ENCODE measurements at places on chromosomes 13 and 19.
A peak's percentile ranks its signal among the peaks of the same experiment; 100 is the strongest.

DNA sequence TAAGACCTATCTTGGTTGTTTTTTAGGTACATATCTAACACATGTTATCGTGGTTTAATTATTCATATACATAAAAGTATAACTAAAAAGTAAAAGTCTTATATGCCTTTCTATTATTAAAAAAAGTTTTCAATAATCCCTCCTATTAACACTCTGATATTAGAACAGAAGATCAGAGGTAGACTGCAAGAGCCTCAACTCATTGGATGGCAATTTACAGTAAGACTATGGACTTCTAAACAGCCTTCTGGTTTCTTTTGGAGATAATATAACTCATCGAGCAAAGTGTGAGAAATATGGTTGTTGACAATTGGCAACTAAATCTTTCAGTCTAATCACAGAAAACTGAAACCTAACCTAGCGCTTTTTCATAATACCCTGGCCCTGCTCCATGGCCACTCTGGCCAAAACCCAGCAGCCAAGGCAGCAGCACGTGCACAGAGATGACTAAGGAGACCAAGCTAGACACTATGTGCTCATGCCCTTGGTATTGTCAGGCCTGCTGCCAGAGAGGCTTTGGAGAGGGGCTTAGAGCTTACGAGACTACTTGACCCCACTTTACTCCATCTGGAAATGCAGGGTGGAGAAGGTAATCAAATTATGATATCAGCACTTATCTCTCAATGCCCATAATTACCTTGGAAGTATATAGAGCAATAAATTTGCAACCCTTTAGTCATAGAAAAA, 40.6 kb upstream of the EEF1AKMT1 start:
- peak; percentile 95 for DNase-seq

- no peak for DNase-seq
These were observed 3.9 kb upstream of the PLPP2 start for GRCh38 chr19:294946-295686.

GRCh38 chr19:48961051-48961649, 4.0 kb upstream of the FTL start:
- DNase-seq: no peak

GRCh38 chr13:94784066-94784465, 71.7 kb upstream of the SOX21 start:
- DNase-seq: peak; percentile 47

DNA sequence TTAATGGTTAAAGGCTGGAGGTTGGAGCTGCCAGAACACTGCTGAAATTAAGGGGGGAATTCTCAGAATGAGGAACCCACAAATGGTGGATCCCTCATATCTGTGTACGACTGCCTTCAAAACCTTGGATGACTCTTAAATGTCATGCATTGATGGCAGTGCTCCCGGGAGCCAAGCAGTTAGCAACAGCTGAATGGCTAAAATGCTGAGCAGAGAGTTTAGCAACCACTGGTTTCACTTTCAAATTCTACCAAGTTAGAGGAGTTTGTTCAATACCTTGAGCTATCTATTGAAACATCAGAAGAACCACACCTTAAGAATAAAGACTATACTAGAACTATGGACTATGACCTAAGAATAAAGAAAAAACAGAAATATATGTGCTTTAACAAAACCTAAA, 41.4 kb downstream of the UQCRFS1 start:
- DNase-seq: no peak

GRCh38 chr13:79725841-79726240, 244.9 kb downstream of the NDFIP2 start:
- no peak for DNase-seq

GRCh38 chr19:11159598-11160439, 4.2 kb upstream of the SPC24 start:
- no peak for DNase-seq

DNA sequence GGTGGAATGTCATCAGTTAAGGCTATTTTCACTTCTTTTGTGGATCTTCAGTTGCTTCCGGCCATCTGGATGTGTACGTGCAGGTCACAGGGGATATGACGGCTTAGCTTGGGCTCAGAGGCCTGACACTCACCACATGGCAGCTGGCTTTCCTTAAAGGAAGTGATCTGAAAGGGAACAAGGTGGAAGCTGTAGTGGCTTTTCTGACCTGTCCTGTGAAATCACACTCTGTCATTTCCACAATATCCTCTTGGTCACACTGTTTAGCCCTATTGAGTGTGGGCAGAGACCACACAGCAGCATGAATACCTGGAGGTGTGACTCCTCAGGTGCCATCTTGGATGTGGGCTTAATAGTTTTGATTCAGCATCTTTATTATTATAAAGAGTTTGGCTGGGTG, 4.5 kb upstream of the BAX start:
- DNase-seq: no peak

- peak; percentile 74 for DNase-seq
These were observed 749 bp downstream of the GDF15 start for GRCh38 chr19:18386543-18387271.

DNA sequence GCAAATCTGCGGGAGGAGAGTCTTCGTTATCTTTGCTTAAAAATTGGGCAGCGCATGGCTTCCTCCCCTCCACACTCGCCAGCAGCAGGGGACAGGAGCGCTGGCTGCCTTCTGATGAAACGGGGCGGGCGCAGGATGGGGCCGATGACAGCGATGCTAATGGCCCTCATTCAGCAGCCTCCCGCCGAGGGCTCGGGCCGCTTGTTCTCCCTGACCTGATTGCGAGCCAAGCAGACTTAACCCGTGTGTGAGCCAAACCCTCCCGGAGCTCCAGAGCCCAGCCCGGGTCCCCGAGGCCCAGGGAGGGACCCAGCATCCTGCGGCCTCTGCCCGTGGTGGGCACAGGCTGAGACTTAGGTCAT, 90.3 kb downstream of the KDM4B start:
- DNase-seq: no peak

- peak; percentile 44 for DNase-seq
These were observed 78.9 kb downstream of the LNX2 start for GRCh38 chr13:27541386-27541785.

DNA sequence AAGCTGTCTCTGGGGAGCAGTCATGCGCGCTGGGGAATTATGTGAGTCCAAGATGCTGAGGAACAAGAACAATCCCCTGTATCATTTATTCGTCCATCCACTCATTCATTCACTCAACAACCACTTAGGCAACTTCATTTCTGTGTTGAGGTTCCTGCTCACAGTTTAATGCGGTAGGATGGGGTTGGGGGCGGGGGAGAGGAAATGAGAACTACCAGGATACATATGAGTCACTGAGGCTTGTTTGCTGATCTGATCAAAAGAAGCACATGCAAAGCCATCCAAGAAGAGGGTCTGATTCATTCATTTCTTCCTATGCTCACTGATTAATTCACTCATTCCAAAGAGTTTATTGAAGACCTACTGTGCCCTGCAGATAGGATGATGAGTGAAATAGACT, 20.9 kb downstream of the ZNF536 start:
- DNase-seq: peak; percentile 71

- DNase-seq: no peak
These were observed 6.8 kb downstream of the GAMT start for GRCh38 chr19:1394252-1395193.

DNA sequence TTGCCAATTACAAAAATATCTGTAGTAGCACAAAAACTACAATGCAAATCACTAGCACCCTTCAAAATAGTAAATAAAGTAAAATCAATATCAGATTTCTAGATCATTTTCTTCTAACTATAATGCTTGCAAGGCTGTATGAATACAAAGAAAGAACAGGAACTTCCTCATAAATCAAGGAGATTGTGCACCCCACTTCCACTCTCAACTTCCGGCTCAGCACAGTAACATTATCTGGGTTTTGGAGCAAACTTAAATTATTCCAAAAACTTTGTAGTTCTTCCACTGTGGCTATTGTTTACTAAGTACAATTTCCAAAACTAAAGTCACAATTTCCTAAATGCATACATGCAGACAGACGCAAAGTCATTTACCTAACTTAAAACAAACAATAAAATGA, 778.3 kb upstream of the SLC10A2 start:
- no peak for DNase-seq

DNA sequence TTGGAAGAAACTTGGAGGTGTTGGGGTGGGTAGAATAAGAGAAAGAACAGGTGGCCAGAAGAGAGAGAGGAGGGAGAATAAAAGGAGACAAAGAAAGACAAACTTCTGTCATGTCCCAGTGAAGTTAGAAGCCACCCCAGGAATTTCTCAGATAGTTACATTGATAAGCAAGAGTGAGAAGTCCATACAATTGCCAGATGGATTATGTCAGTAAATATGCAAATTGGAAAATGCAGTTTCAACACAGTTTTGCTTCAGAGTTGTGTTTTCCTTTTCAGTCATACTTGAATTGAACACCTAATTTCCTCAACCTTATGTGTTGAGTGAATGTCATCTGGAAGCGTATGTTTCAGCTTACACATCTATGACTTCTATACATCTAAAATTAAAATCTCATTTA, 139.2 kb downstream of the RXFP2 start:
- no peak for DNase-seq

DNA sequence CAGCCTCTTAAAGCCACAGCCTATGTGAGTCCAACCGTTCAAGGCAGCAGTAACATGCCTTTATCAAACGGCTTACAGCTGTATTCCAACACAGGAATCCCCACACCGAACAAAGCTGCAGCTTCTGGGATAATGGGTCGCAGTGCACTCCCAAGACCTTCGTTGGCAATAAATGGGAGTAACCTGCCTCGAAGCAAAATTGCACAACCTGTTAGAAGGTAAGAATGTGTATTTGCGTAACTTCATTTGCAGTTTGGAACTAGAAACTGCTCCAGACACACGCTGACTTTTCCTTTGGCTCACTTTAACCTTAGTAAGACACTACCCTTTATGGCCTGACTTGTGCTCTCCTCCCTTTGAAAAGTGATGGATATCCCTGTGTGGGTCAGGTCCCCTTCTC, 63.4 kb downstream of the SLAIN1 start:
- no peak for DNase-seq

- DNase-seq: no peak
These were observed 7.0 kb upstream of the NPAS1 start for GRCh38 chr19:47012617-47013016.

DNA sequence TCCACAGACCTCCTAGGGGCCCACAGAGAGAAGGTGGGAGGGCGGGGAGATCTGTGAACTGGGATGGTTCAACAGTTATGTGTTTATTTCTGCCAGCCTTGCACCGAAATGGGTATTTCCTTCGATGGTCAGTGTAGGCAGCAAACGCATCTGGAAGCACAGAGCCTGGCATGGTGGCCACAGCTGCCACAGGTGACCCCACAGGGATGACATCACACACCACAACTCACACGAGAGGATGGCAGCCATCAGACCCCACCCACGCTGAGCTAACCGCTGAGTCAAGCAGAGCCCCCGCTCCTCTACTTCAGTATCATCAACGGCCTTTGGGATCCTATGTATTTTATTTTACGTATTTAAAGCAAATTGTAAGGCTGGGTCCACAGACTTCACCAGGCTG, 37.4 kb downstream of the NAXD start:
- DNase-seq: no peak

GRCh38 chr19:20669263-20669662, 7.9 kb upstream of the ZNF626 start:
- no peak for DNase-seq

DNA sequence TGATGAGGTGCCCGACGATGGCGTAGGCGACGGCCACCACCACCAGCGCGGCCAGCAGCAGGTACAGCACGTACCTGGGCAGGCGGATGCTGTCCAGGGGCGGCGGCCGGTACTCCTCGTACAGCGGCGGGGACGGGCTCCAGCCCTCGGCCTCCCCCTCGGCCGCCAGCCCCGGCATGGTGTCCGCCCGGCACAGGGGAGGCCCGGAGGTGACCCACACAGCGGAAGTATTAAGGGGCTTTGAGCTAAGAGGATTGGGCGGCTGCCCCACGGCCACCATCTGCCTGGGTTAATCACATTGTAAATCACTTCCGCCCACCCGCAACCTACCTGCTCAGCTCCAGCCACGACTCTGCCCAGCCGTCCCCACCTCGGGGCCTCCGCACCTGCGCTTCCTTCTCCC, at the start of gene SMIM44:
TSS of gene SMIM44 (minus strand) at position 216 of the 403 bp plus-strand sequence. CDS start at position 178, 38 bp downstream.
- no peak for DNase-seq

GRCh38 chr13:90270226-90270625, 1077.3 kb upstream of the MIR17HG start:
- DNase-seq: peak; percentile 59

DNA sequence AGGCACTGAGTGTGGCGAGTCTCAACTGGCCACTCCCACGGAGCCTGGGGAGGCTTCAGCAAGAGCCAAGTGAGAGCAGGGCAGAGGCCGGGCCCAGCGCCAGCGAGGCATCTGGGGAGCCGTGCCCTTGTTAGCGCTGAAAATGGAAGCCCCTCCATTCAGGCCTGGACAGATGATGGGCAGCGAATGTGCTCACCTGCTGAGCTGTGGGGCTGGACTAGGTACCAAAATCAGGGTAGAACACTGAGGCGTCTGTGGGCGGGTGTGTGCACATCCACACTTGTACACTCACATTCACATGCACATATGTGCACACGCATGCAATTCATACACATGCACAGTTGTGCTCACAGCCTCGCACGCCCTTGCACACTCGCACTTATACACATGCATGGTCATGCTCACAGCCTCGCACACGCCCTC, 20.7 kb downstream of the NAXD start:
- no peak for DNase-seq

DNA sequence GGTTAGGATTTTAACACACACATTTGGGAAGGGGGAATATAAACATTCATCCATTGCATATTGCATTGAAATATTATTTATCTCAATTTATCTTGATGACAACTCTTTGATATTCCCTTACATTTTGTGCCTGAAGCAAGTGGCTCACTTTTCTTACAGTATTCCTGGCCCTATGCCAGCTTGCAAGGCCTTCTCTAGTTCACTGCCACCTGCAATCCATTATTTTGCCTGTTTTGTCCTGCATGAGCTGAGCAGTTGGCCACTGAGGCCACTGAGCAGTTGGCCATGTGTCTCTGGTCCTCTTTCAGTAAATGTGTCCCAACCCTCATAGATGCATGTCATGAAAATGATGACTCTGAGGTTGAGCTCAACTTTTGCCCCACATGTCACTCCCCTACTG, 49.8 kb downstream of the CBY2 start:
- DNase-seq: no peak

GRCh38 chr13:102900193-102900608, 54.4 kb downstream of the ERCC5 start:
- DNase-seq: no peak
